ENCODE measurements at places on chromosomes 5 and 9.

GRCh38 chr9:83307066-83307724 lies 231.0 kb downstream of the FRMD3 start:
- DNase-seq, result no peak

- DNase-seq, result no peak
Measured at GRCh38 chr5:5436203-5436760, 13.8 kb downstream of the ICE1 start.

GRCh38 chr5:151677776-151678545 lies 8.8 kb downstream of the SPARC start:
- DNase-seq, result no peak

DNA sequence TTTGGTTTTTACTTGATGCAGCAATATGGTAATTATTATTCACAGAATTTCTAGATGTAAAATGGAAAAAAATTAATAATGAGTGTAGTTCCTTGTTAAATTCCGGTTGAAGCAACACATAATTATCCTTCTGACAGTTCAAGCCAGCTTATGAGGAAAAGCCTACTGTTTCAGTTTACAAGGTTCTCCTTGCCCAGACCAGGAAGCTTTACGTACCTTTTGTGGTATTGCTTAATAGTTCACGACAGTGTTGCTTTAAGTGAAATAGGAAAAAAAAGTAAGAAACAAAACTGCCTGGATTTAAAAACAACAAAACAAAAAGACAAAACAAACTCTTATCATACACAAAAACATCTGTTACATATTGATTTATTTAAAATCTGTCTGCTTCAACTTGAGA lies 547.3 kb upstream of the C9orf72 start:
- DNase-seq, result no peak

- peak; percentile 54 for DNase-seq
Measured at GRCh38 chr9:137785704-137786161, 91.8 kb upstream of the CACNA1B start.

DNA sequence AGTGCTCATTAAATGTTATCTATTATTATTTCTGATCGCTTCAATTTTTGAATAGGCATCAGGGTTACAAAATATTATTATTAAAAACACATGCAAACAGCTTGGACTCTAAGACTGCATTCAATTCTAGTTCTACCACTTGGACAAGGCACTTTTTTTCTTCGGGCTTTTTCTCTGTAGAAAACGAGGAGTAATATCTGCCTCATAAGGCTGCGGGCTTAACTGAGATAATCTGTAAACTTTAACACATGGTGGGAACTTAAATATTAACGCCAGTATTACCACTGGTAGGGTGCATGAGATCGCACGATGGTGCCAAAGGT lies 511 bp upstream of the SPDL1 start:
- no peak for DNase-seq

- DNase-seq, result no peak
Measured at GRCh38 chr5:88419931-88420330, 151.3 kb upstream of the TMEM161B start.

DNA sequence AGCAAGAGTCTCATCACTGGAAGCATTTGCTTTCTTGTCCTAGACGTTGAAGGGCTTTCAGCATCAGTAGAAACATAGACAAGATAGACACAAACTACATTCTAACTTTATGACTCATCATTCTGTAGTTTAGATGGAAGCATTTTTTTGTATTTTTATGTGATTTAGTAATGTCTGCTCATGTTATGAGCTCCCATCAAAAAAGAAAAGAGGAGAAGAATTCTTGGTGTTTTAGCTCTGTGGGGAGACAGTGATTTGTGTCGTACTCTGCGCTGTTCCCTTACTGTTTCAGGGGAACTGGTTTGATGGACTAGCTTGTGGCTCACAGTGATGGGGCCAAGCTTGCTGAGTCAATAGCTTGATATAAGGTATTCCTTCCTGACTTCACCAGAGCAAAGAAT lies 159.2 kb upstream of the WWC1 start:
- DNase-seq, result no peak

GRCh38 chr9:14746626-14747025 lies 24.1 kb upstream of the CER1 start:
- no peak for DNase-seq

- peak; percentile 44 for DNase-seq
Measured at GRCh38 chr5:141354900-141355469, at the start of gene PCDHGA4. Gene PCDHGA4 (plus strand): TSS chr5:141355021. CDS start chr5:141355108, 87 bp downstream.

GRCh38 chr9:98516897-98517503 lies 191.7 kb downstream of the GABBR2 start:
- DNase-seq, result no peak

DNA sequence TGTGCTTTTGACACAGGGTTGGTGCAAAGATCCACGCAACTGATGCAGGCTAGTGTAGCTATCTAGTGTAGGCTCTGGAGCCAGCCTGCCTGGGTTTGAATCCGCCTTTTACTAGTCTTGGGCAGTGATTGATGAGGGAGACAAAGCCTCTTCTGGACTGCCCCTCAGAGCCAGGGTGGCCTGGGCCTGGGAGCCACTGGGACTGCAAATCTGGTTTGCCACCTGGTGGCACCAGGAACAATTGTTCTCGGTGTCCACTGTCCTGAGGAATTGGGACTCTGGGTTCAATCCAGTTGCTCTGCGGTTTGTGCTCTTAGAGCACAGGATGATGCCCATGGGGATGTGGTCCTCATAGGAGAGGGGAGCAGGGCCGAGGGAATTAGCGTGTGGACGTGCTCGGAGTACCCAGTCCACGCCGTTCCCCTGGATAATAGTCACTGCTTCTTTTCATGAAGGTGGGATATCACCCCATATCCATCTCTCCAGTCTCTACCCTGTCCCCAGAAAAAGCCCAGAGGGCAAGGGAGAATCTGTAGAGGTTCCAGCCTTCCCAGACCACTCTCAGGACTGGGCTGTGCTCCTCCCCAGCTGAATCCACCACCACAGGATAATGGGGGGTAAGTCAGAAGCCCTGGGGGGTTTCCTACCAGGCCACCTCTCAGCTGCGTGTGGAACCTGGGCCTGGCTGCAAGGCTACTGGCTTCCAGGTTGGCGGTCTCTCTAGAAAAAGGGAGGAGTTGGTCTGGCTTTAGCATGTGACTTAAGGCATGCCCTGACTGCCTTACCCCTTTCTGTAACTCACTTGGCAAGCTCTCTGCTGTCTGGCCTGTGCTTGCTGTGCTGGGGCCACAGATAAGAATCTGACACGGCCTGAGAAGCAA lies 1.9 kb downstream of the B4GALT7 start:
- no peak for DNase-seq

GRCh38 chr5:160097991-160098390 lies 21.3 kb downstream of the PWWP2A start:
- no peak for DNase-seq

GRCh38 chr5:39648085-39648847 lies 223.5 kb upstream of the DAB2 start:
- no peak for DNase-seq

GRCh38 chr5:135120951-135121350 lies 86.9 kb upstream of the PITX1 start:
- peak; percentile 60 for DNase-seq

DNA sequence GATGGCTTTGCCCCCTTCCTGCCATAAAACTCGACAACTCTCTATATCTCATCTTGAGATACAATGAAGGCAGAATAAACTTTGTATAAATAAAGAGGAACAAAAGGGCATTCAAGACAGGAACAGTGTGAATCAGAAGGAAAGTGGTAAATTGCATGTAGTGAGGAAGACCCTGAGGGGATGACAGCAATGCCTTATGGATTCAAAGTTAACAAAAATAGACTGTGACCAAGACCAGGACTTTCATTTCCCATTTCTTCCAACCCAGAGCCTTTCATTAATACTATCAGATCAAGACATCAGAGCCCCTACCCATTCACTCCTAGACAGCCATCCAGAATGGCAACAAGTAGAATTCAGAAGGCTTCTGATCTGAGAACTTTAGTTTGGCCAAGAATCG lies 46.4 kb upstream of the ZNF462 start:
- no peak for DNase-seq

DNA sequence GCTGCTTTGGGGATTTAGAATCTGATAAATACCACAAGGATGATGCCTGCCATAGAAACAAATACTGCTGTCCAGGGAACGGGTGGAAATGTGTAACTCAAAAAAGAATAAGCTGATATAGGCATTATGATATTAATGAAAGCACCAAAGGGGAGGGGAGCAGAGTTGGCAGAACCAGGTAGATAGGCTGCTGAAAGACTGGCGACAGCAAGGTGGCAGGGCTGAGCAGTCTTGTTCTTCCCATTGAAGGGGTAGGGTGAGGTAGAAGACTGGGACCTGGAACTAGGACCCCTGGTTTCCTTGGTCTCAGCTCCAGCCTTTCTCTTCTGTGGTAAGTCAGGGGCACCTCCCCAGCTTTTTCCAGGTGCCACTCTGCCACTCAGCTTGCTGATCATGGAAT lies 31.4 kb upstream of the TMOD1 start:
- DNase-seq, result peak; percentile 61

DNA sequence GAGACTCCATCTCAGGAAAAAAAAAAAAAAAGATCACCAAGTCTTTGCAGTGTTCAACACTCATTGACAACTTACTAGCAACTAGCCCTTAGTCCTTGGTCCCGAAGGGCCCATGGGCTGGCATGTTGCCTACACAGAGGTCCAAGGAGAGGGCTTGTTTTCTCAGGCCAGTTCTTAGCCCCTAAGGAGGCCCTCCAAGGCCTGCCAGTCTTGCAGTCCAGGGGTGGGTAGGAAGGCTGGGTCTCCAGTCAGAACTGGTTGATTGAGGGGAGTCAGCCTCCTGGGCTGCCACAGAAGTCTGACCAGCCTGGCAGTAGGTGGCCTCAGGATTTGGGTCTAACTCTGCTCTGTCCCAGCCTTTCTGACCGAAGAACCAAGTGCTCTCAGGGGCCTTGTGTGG lies 32.7 kb downstream of the IER5L start:
- no peak for DNase-seq

- DNase-seq, result no peak
Measured at GRCh38 chr5:144143625-144144024, 26.8 kb downstream of the YIPF5 start.

GRCh38 chr9:89677702-89678395 lies 73.0 kb downstream of the GADD45G start:
- DNase-seq, result peak; percentile 95

GRCh38 chr9:111925017-111925770 lies 28.6 kb downstream of the UGCG start:
- DNase-seq, result no peak

GRCh38 chr9:115046199-115046598 lies 71.8 kb downstream of the TNC start:
- DNase-seq, result peak; percentile 7

DNA sequence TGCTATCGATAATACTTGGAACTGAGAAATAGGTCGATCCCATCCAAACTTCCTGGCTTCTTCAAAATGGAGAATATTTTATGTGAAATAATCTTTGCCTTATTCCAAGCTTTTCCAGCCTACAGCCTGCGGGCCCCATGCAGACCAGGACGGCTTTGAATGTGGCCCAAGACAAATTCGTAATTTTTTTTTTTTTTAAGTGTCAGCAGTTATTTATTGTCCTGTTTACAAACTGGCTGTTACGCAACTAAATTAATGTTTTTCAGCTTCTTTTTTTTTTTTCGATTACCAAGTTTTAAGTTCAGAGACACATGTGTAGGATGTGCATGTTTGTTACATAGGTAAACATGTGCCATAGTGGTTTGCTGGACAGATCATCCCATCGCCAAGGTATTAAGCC lies 411.7 kb upstream of the EDIL3 start:
- no peak for DNase-seq

- DNase-seq, result peak; percentile 64
Measured at GRCh38 chr5:134503088-134503936, 22.2 kb upstream of the JADE2 start.

- no peak for DNase-seq
Measured at GRCh38 chr9:23375511-23375910, 450.5 kb downstream of the ELAVL2 start.

DNA sequence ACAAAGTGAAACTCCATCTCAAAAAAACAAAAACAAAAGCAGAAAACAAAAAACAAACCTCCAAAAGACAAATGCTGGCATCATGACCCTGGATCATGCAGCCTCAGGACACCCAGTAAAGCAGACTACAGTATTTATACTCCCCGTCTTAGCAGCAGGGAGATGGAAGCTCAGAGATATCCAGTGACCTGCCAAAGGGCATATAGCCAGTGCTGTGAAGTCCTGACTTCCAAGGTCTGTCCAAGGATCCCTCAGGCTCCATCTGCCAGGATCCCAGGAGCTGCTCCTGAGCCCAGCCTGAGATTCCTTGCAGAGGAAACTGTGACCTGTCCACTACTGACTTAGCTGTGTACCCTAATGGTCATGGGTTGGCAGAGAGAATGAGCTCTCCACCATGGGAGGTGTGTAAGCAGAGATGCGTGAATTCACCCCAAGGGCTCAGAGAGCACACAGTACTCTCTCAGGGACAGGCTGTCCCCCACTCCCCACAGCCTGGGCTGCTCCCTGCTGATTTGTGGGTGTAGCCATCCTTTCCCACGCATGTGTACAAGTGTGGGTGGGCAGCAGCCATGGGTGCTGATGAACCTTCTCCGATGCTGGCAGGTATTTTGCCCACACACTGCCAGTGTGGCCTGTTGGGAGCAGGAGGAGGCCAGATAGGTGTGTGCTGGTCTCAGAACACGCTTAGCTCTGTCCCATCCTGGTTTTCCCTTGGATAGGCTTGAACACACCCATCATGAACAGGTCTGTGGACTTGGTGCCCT lies 2.1 kb upstream of the WNK2 start:
- no peak for DNase-seq

GRCh38 chr9:131865446-131866195 lies 125.7 kb upstream of the RAPGEF1 start:
- DNase-seq, result no peak

- no peak for DNase-seq
Measured at GRCh38 chr5:151215546-151215880, 8.4 kb downstream of the CCDC69 start.

DNA sequence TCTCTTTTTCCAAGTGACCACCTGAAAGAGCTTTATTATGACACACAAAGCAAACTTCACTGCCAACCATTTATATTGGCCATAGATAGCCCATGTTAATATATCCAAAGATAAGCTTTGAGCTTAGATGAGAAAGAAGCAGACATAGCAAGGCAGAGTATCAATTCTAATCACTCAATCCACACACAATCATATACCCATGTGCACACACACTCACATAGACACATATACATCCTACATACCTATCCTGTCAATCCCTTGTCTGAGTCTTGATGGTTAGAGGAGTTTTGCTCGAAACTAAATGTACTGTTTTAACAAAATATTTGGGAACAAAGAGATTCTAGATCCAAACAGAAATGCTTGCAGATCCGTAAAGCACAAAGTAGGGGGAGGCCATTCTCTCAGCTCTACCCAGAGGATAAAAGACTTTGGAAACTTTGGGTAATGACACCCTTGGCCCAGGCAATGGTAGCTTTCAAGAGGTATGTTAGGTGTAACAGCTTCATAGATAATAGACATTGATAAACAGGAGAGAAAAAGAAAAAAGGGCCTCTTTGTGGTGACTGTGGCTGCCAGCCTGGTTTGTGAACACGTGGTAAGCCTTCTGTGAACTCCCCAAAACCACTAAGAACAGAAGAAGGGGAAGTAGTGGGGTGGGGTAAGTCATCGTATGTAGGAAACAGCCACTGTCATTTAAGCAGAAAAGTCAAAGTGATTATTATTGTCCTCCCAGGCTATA lies 121.6 kb downstream of the TLR4 start:
- no peak for DNase-seq

GRCh38 chr9:7265181-7265580 lies 507.4 kb downstream of the KDM4C start:
- no peak for DNase-seq
